Body of pancreas (tissue), 4 donors: ENCODE measurements at places on chromosomes 5 and 9. TPM values are rescaled to one million over a fixed set of nuclear protein-coding genes. Genes with fewer than 3 reads are reported as not detected.

SLC45A2 gene
- not detected for total RNA-seq

BARHL1 gene
- total RNA-seq = not detected

MARCOL gene
- total RNA-seq = not detected

TAS2R1 gene
- total RNA-seq = not detected

IL13 gene
- not detected for total RNA-seq

MUSK gene
- not detected for total RNA-seq

F2R gene
- total RNA-seq = 2.3 TPM

NUTM2F gene
- not detected for total RNA-seq

PCDHA11 gene
- 4.9 TPM for total RNA-seq

PCDH12 gene
- 1.6 TPM for total RNA-seq

SPATA24 gene
- total RNA-seq = 18.9 TPM

IFNA6 gene
- total RNA-seq = not detected

STKLD1 gene
- not detected for total RNA-seq

DNA sequence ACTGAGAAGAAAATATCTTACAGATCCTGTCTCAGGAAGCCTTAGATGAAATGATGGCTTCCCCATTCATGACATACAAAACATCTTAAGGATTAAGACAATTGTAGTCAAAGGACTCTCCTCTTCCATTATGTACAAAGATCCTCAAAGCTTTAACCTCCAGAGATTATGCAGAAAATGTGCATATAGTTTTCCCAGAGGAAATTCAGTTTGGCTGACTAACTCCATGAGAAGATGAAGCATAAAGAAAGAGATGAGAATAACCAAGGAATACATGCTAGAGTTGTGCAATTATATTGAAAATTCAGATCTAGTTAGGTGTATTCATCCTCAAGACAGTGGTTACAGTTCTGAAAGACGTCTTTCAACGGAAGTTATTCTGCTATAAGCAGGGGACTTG lies 18.6 kb upstream of the NDUFS4 start:
- no peak for DNase-seq

GRCh38 chr9:93667627-93668026 lies 91.2 kb downstream of the PHF2 start:
- DNase-seq = peak; percentile 6

GRCh38 chr5:5523066-5523505 lies 100.6 kb downstream of the ICE1 start:
- no peak for DNase-seq

DNA sequence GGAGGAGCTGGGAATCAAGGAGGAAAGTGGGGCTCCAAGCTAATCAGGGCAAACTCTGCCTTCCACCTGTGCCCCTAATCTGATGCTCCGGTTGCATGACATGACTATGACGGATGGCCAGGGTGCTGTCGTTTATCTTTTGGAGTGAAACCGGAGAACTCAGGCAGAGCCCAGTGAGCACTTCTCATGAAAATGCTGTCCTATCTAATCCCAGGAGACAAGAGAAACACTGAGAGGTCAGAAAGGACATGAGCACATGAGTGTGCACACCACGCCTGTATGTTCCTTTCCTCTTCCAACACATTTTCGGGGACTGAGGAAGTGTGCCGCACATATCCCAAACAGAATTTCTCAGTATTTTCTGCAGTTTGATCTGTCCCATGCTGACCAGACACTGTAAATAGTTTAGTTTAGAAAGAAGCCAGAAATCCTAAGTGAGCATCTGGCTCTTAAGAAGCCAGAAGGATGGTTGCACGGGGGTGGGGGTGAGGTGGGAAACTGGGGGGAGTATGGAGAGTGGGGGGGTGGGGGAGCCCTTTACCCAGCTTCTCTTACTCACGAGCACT lies 217.1 kb downstream of the TSSK1B start:
- no peak for DNase-seq

DNA sequence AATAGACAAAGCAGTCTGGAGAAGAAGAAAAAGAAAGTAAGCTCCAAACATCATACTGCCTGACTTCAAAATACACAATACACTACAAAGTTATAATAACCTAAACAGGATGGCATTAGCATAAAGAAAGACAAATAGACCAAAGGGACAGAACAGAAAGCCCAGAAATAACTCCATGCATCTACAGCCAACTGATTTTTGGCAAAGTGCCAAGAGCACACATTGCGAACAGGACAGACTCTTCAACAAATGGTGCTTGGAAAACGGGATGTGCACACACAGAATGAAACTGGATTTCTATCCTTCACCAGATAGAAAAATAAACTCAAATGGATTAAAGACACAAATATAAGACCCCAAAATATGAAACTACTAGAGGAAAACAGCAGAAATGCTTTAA lies 66.6 kb upstream of the SPATA31E1 start:
- DNase-seq = peak; percentile 49

DNA sequence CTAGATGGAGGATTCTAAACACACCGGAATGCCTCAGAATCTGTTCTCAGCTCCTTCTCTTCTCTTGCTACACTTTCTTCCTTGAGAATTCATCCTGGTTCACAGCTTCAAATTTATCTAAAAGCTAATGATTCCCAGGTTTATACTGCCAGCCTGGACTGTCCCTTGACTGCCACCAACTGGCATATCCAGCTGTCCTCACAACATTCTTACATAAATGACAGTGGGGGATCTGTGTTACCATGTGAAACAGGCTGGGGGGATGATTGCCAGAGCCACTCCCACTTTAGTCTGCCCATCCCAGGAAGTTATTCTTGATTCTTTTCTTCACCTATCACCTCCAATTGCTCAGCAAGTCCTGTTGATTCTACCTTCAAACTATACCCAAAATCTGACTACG lies 27.2 kb upstream of the ZFR start:
- DNase-seq = peak; percentile 17

- no peak for DNase-seq
Observed at GRCh38 chr5:124771761-124772160, 25.3 kb upstream of the ZNF608 start.

- peak; percentile 51 for DNase-seq
Observed at GRCh38 chr5:139392678-139393496, 2.0 kb downstream of the PROB1 start.

DNA sequence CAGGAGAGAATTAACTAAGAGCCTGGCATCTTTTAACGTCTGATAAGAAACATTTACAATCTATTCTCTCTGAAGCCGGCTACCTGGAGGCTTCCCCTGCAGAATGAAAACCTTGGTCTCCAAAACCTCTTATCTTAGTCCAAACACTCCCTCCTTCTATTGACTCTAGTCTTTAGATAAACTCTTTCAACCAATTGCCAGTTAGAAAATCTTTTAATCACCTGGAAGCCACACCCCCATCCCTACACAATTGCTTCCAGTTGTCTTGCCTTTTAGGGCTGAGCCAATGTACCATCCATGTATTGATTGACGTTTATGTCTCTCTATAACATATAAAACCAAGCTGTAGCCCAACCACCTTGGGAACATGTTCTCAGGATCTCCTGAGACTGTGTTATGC lies 1343.1 kb upstream of the C9orf72 start:
- no peak for DNase-seq

GRCh38 chr9:37407468-37407867 lies 15.0 kb upstream of the GRHPR start:
- DNase-seq = no peak

- no peak for DNase-seq
Observed at GRCh38 chr5:95564450-95564849, 9.5 kb downstream of the ARSK start.

- no peak for DNase-seq
Observed at GRCh38 chr5:14503017-14503680, 78.4 kb upstream of the OTULINL start.

GRCh38 chr9:99953861-99954507 lies 47.5 kb downstream of the STX17 start:
- DNase-seq = no peak

- no peak for DNase-seq
Observed at GRCh38 chr9:18067548-18068120, 406.3 kb upstream of the ADAMTSL1 start.

GRCh38 chr5:175471196-175471595 lies 7.2 kb upstream of the SFXN1 start:
- DNase-seq = no peak

DNA sequence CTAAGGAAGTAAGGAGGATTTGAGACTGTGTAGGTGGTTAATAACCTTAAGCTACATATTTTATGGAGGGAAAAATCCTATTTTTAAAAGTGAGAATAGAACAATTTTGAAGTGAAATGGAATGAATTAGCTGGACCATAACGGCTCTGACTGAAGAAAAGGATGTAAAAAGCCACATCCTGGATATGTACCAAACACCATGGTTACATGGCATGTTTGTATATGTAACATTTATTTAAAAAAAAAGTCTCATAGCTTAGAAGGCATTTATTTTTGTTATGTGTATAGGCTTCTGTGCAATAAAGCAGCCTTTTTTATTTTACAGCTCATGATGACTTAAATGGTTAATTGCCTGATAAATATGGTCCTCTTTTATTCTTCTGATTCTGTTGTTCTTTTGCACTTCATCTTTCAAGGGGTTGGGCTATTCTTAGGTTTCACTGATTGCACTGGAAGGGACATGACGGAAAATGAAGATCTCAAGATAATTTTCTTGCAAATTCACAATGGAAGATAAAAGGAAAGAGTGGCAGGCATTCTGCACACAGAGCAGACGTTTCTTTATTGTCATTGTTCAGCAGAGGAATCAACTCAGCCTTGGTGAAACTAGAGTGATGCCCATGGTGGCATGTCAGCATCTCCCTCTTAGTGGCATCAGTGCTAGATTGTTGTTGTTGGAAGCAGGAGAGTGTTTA lies 63.1 kb downstream of the DOCK8 start:
- no peak for DNase-seq

DNA sequence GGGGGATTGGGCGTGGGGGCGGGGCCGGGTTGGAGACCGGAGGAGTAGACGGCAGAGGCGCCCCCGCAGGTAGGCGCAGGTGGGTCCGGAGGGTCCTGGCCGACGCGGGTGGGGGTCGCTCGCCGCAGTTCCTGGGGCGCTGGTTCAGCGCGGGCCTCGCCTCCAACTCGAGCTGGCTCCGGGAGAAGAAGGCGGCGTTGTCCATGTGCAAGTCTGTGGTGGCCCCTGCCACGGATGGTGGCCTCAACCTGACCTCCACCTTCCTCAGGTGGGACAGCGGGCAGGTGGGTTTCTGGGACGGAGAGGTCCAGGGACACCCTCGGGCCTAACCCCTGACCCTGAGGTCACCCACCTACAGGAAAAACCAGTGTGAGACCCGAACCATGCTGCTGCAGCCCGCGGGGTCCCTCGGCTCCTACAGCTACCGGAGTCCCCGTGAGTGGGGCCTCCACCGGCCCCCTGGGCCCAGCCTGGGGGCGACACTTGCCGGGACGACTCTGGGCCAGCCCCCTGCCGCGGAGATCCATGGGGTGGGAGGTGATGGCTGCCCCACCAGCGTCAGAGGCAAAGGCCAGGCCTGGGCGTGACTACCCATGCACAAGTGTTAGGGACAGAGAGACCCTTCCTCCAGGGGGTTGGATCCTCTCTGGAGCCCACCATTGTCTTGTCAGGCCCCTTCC lies 1.7 kb downstream of the PTGDS start:
- no peak for DNase-seq

DNA sequence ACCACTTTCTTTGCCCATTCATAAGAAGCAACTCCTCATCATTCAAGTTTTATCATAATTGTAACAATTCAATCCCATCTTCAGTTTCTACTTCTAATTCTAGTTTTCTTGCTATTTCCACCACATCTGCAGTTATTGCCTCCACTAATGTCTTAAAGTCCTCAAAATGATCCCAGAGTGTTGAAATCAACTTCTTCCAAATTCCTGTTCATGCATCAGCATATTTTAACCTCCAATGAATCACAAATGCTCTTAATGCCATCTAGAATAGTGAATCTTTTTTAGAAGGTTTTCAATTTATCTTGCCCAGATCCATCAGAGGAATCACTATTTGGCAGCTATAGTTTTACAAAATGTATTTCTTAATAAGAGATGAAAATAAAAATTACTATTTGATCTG lies 3.2 kb upstream of the SRP19 start:
- no peak for DNase-seq

- DNase-seq = no peak
Observed at GRCh38 chr9:76882686-76883085, 23.2 kb downstream of the PRUNE2 start.

- no peak for DNase-seq
Observed at GRCh38 chr9:105706156-105706555, 11.8 kb downstream of the TMEM38B start.

DNA sequence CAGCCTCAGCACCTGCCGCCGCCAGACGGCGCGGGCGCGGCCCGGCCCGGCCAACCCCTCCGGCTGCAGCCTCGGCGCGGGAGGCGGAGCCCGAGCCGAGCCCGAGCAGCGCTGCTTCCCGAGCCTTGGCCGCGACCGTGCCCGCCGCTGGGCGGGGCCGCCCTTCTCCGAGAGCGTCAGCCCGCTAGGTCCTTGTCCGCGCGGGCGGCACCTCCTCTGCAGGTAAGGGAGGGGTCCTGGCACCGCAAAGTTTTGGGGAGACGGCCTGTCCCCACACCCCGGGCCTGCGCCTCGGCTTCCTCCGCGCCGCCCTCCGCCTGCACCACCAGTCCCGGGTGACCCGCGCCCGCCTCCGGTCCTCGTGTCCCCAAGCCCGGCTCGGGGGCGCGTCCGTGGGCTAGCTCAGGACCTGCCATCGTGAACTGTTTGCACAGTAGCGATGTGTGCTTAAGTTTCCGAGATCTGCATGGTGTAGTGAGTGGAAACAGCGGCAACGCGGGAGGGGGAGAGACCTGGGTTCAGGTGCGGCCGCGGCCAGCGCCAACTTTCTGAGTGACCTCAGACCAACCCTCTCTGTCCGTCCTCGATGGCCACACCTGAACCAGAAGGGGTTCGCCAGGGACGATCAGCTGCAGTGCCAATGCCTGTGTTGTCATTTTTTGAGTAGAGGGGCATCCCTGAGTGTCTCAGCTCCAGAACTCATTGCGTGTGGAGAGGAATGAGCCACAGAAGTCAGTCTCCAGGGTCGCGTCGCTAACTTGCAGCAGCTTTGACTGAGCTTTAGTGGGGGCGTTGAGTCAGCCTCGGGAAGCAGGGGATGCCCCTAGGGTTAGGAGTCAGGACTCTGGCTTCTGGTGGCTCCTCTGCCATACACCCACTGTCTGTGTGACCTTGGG lies at the start of gene FRMPD1:
Gene FRMPD1, plus strand, starts transcription at position 82 of the 896 bp plus-strand sequence. CDS start 41,688 bp downstream, outside the sequence.
- peak; percentile 75 for DNase-seq

DNA sequence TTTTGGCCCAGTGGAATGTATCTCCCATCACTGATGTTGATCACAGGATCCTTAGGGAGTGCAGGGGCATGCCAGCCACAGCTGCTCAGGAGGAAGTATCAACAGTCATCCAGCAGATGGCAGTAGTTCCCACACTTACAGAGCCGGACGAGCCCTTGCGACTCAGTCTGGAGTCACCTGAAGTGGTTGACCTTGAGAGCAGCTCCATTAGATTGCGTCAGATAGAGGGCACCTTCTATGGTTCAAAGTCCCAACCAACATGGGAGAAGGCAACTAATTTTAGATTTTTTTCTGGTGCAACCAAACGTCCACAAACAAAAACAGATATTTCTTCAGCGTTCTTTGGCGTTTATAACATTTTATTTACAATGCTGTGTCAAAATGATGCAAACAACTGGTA lies 124.5 kb downstream of the EGFLAM start:
- peak; percentile 79 for DNase-seq

GRCh38 chr5:134141331-134142050 lies 27.0 kb downstream of the TCF7 start:
- peak; percentile 4 for DNase-seq
